Stimulated activated CD8-positive, alpha-beta memory T cell treated with anti-CD3 and anti-CD28 coated beads, Interleukin-4, amount 100 ng/mL, for 1 hour (primary cell): ENCODE measurements at places on chromosomes 5 and 9.
A peak's percentile ranks its signal among the peaks of the same experiment; 100 is the strongest.

DNA sequence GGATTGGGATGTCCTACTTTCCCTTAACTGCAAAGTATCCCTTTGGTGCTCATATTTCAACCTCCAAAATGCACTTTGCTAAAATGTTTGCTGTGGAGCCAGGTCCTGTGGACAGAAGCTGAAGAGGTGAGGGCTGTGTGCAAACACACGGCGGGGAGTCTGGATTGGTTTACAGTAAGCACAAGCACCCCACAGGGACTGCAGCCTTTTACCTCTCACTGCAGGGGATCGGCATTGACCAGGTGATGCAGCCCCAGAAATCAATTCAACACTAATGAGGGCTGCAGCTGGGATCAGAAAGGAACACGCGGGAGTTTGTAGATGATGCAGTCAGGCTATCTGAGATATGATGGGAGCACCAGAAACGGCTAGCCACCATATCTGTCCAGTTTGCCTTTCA lies 450.9 kb downstream of the CCDC171 start:
- no peak for DNase-seq

DNA sequence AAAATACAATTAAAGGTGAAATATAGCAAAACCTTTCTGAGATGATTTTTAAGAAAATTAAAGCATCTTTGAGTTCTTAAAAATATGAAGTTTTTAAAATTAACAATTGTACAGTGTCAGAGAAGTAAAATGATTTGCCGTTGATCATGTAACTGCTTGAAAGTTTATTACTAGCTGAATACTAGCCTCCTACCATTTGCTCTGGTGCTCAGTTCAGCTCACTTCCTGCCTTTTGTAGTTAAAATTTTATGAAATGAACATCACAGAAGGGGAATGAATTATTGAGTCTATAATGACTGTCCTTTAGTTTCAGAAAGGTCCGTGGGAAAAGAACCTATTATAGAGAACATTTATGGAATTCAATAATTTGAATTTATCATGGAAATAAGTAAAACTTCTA lies 9.7 kb downstream of the YTHDC2 start:
- DNase-seq, result no peak

DNA sequence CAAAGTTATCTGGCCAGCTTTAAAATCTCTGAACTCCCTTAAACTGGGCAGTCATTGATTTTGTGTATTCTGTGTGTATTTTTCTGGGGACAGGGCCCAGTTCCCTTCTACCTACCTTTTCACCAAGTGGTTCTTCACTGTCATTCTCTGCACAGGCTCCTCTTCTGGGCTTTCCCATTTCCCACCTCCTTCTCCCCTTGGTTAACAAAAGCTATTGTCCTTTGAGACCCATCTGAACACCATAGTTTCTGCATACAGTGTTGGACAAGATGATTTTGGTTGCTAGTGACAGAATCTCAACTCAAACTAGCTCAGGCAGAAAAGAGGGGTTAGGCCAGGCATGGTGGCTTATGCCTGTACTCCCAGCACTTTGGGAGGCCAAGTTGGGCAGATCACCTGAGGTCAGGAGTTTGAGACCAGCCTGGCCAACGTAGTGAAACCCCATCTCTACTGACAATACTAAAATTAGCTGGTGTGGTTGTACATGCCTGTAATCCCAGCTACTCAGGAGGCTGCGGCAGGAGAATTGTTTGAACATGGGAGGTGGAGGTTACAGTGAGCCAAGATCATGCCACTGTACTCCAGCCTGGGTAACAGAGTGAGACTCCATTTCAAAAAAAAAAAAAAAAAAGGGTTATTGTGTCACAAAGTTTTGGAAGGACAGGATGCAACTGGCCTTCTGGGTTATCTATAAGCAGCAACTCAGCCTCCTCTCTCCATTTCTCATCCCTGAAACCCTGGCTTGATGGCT lies 31.0 kb upstream of the ANKRD34B start:
- DNase-seq, result no peak

GRCh38 chr9:87878989-87879511 lies 3.6 kb upstream of the SPATA31E1 start:
- no peak for DNase-seq

DNA sequence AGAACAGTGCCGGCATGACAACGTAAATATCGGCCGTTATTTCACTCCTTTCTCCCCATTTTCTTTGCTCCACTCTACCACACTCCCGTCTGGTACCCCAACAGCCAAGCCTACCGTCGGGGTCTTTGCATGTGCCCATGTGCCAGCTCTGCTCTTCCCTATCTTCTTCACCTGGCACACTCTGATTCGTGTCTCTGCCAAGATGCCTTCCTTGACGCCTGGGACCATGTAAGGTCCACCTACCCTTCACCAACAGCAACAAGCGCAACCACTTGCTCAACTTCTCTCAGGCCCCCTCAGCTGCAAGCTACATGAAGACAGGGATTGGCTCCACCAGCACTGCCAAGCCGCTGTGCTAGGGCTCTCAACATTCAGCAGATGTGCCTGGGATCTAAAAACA lies 4.4 kb downstream of the MGAT1 start:
- no peak for DNase-seq

DNA sequence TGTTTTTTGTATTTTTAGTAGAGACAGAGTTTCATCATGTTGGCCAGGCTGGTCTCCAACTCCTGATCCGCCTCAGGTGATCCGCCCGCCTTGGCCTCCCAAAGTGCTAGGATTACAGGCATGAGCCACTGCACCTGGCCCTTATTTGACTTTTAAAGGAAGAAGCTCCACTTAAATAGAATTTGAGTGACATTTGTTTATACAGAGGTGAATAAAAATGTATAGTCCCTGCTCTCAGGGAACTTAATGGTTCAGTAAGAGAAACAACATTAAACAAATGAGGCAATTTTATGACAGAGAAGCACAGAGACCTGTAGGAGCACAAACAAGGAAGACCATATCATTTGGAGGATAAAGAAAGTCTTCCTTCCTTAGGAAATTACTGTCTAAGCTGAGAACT lies 65.7 kb downstream of the C9orf152 start:
- DNase-seq, result no peak

DNA sequence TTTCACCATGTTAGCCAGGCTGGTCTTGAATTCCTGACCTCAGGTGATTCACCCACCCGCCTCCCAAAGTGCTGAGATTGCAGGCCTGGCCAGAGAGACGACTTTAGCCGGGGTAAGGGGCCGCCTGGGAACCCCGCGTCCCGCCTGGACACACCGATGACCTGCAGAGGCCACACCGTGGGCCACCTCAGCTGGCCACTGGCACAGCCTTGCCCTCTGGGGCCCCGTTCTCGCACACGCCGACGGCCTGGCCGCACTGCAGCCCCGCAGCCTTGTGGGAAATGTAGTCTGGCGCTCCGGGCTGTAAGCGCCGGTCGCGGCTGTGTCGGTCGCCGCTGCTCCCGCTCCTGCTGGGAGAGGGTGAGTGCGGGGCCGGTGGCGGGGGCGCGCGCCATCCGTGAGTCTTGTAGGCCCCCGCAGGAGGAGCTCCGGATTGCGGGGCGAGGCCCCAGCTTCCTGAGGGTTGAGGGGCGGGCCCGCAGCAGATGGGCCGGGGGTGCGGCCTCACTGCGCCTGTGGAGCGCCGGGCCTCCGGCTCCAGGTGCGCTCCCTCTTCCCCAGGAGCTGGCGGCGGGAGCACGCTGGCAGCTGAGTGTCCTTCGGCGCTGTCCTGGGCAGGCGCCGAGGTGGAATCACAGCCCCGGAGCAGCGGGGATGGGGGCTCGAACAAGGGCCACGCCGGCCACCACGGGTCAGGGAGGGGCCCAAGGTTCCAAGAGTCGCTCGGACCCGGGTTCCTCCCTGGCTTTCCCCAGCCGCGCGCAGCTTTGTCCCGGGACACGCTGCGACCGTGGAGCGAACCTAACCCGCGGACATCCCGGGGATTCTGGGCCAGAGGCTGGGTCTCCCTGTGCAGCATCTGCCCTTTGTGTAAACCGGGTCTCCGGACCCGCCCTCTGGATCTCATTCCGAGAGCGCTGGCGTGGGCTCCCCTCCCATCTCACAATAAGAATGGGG lies at the start of gene ZFP2:
TSS of gene ZFP2 (plus strand) at position 299 of the 957 bp plus-strand sequence. CDS start 35,401 bp downstream, outside the sequence.
- no peak for DNase-seq

DNA sequence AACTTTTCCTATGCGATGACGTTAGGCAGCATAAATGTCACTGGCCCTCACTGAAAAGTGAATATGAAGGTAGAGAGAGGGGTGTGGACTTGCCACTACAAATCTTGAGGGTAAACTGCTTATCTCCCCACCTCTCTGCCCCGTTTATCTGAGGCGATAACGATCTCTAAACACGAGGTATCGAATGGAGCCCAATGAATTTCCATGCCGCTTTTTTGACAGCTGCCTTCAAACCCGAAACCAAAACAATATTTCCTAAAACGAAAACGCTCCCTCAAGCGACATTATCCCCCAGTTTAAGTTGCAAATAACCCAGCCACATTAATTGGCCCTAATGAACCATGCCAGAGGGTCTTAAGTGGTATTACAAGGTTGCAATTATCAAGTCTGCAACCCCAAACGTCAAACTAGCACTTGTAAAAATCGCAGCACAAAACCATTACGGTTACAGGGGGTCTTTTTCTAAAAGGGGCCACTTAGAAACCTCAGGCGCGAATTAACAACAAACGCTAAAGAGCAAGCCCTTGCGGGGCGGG lies 1.4 kb downstream of the NR3C1 start:
- no peak for DNase-seq

DNA sequence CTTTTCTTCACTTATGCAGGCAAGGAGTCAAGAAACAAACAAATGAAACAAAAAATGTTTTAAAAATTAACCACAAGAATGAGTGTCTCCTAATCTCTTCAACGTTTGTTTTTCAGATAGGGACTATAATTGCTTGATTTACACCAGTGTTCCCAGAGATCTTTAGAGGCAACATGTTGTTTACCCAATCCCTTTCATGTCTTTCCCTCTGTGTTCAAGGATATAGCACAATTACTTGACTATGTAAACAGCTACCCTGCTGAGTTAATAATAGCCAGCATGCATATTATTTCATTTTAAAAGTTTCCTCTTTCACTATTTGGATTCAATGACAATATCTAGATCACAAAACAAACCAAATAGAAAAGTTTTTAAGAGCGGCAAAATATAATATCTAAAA lies 25.1 kb upstream of the SHISAL2B start:
- no peak for DNase-seq

DNA sequence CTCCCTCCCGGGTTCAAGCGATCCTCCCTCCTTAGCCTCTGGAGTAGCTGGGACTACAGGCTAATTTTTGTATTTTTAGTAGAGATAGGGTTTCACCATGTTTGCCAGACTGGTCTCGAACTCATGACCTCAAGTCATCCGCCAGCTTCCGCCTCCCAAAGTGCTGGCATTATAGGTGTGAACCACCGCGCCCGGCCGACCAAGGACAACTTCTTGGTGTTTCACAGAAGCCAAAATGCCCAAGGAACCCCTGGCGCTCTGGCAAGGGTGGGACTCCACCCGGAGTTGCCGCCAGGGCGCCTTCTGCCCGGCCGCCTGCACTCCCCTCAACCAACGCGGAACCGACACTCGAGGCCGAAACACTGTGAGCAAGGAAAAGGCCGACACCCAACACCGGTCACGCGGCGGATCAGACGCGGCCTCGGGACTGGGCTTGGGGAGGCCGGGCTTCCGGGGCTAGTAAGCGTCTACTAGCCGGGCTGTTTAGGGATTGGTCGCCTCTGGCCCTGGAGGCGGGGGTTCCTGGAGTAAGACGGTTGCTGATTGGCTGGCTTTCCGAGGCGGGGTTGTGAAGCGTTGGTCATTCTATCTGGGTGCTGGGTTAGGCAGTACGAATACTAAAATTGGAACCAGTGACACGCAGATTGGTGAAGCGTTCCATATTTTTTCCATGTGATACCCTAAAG lies 7.7 kb upstream of the CFAP157 start:
- peak; percentile 73 for DNase-seq

- DNase-seq, result no peak
These were observed 237.1 kb downstream of the SLF1 start for GRCh38 chr5:94855543-94855942.

- DNase-seq, result peak; percentile 40
These were observed 12.6 kb upstream of the LPCAT1 start for GRCh38 chr5:1536322-1536845.

DNA sequence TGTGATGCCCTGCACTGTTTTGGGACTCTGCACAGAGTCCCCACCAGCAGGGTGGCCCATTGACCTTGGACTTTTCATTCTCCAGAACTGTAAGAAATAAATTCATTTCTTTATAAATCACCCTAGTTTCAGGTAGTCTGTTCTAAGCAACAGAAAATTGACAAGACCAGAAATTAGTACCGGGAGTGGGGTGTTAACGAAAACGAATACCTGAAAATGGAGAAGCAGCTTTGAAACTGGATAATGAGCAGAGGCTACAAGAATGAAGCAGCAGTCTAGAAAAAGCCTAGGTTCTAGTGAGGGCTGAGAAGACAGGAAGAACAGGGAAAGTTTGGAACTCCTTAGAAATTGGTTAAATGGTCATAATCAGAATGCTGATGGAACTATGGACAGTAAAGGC lies 2.1 kb upstream of the MCC start:
- no peak for DNase-seq

GRCh38 chr9:18783909-18784308 lies 249.1 kb downstream of the SAXO1 start:
- DNase-seq, result no peak
